ENCODE measurements at places on chromosomes 7 and 10. TPM values are rescaled to one million over a fixed set of nuclear protein-coding genes. Genes with fewer than 3 reads are reported as not detected.
A peak's percentile ranks its signal among the peaks of the same experiment; 100 is the strongest.

- no peak for ATAC-seq
These were observed 209.0 kb downstream of the MAGI2 start for GRCh38 chr7:79244482-79244881.

GRCh38 chr10:124366825-124367224 lies 51.9 kb downstream of the OAT start:
- ATAC-seq = peak; percentile 25

The HABP2 gene
- total RNA-seq = not detected

The OR2A12 gene
- not detected for total RNA-seq

The TMEM178B gene
- 1.2 TPM for total RNA-seq

The POU6F2 gene
- not detected for total RNA-seq

Data from gastroesophageal sphincter (tissue), 4 donors.